ENCODE measurements at places on chromosomes 4 and X. TPM values are rescaled to one million over a fixed set of nuclear protein-coding genes. Genes with fewer than 3 reads are reported as not detected.

RNF113A gene
- total RNA-seq = 28.2 TPM

ZNF674 gene
- total RNA-seq = 1.7 TPM

NPY5R gene
- total RNA-seq = not detected

NRK gene
- total RNA-seq = not detected

FAM53A gene
- total RNA-seq = 0.82 TPM

TEX13A gene
- total RNA-seq = not detected

DNA sequence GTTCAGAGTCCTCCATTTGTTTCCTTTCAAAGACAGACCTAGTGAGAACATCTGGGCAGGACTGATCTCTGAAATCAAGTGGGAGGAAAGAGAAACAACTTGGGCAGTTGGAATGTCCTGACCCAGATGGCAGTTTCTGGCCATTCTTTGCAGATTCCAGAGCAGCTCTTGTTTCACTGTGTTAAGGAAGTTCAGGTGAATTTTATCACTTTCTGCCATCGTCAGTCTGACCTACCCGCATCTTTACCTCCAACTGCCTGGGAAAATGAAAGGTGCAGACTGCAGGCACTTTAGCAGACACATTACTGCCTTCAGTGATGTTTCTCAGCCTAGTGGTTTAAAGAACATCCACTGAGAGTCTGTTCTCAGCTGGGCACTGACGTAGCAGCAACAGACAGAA lies 216.2 kb downstream of the CEP135 start:
- no peak for DNase-seq

DNA sequence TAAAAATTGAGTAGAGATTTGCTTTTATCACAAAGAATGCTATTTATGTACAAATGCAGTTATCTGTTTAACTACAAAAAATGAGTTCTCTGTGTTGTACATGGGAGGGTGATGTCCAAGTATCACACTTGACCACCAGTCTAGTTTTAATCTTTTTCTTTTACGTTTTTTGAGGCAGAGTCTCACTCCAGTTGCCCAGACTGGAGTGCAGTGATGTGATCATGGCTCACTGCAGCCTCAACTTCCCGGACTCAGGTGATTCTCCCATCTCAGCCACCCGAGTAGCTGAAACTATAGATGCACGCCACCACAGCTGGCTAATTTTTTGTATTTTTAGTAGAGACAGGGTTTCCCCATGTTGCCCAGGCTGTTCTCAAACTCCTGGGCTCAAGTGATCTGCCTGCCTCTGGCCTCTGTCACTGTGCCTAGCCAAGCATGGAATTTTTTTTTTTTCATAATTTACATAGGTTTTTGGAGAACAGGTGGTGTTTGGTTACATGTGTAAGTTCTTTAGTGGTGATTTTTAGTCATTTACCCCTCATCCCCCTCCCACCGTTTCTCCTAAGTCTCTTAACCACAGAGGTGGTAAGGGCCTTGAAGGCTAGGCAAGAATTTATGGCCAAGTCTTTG lies 47.9 kb upstream of the RPA4 start:
- no peak for DNase-seq

All from activated naive CD8-positive, alpha-beta T cell treated with anti-CD3 and anti-CD28 coated beads for 36 hours (primary cell).